ENCODE measurements at places on chromosomes 12 and 14. TPM values are rescaled to one million over a fixed set of nuclear protein-coding genes. Genes with fewer than 3 reads are reported as not detected.

RNF34 gene
- 56.2 TPM for total RNA-seq

MAP1LC3B2 gene
- total RNA-seq = 1.5 TPM

DEGS2 gene
- 0.61 TPM for total RNA-seq

PKP2 gene
- total RNA-seq = 44.2 TPM

ZNF384 gene
- 60.1 TPM for total RNA-seq

CFL2 gene
- 20.5 TPM for total RNA-seq

GLT8D2 gene
- total RNA-seq = 6.8 TPM

SERPINA9 gene
- total RNA-seq = not detected

OR6C2 gene
- total RNA-seq = not detected

- DNase-seq = no peak
Observed at GRCh38 chr12:26940516-26941214, 2.4 kb downstream of the FGFR1OP2 start.

DNA sequence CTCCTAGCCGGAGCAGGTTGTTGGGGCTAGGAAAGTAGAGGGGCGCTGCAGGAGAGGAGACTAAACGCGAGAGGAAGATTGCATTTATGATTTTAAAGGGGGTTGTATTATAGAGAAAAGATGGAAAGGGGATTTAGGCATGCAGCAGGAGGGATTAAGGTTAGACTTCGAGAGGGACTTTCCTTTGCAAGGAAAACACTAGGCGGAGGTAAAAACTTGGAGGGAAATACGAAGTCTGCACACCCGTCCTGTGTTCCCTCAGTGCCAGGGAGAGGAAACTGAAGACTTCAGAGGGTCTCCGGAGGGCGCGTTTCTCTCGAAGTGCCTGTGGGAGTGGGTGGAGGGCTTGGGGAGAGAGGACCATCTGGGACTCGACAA, 420 bp upstream of the PPP1R1A start:
- DNase-seq = no peak

DNA sequence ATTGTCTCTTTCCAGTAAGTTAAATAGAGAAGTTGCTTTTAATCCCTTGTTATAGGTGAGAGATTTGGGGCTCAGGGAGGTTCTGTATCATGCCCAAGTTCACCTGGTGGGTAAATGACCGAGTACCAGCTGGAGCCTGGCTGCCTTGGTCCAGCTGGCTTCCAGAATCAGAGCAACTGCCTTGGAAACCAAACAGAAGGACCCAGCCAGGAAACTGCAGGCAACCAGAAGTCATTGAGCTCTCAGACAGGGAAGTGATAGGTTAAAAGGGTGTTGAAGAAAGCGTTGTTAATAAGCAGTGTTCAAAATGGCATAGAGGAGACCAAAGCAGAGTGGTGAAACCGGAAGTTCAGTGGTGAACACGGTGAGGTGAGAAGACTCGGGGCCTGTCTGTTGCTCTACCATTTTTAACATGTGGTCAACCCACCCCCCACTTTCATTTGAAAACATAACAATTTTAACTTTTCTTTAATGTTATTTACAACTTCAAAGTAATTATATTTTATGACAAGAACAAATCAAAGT, 54.9 kb downstream of the PLEKHG7 start:
- DNase-seq = no peak

GRCh38 chr12:106973545-106973944, 13.4 kb downstream of the MTERF2 start:
- DNase-seq = no peak

DNA sequence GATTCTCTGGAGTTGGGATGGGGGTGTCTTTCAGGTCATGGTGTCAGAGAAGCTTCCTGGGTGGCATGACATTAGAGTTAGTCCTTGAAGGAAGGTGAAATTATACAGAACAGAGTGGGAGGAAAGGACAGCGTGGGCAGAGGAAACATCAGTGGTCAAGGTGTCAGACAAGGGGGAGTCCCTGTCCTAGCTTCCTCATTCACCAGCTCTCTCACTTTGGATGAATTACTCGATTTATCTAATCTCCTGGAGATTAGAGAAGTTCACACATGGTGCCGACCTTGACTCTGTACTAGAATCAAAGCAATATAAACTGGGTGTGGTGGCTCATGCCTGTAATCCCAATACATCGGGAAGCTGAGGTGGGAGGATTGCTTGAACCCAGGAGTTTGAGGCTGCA, 492.9 kb downstream of the VRK1 start:
- DNase-seq = no peak

DNA sequence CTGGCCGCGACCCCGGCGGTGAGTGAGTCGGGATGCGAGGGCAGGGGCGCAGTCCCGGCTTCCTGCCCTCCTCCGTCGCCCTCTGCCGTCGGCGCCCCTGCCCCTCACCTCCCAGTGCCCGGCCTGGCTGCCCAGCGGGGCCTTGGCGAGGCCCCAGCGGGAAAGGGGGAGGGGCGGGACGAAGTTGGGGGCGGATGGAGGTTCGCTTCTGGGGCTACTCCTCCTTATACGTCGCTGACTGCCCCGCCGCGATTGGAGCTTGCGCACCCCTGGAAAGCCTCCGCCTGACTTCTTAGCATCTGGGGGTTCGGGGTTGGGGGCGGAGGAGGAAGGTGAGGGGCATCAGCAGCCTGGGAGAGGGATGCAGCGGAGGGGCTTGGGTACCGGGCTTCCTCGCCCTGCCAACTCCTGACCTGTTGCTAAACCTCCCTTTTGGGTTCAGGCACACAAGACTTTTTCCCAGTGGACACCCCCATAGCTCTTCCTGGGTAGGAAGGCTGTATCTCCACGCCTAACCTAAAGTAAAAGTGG, 406 bp downstream of the TMEM263 start:
- DNase-seq = peak; percentile 84

GRCh38 chr12:25625146-25625545, 72.1 kb upstream of the LMNTD1 start:
- DNase-seq = no peak
